ENCODE measurements at places on chromosomes 11 and 22. TPM values are rescaled to one million over a fixed set of nuclear protein-coding genes. Genes with fewer than 3 reads are reported as not detected.

The RASSF10 gene
- 0.63 TPM for total RNA-seq

The SYT8 gene
- not detected for total RNA-seq

The MGAT3 gene
- 11.6 TPM for total RNA-seq

The GLYAT gene
- total RNA-seq: 1.2 TPM

The CDC42EP1 gene
- total RNA-seq: 44.6 TPM

The RPS13 gene
- 822 TPM for total RNA-seq

- no peak for DNase-seq
These were observed 57.9 kb downstream of the C2CD3 start for GRCh38 chr11:74112877-74113276.

DNA sequence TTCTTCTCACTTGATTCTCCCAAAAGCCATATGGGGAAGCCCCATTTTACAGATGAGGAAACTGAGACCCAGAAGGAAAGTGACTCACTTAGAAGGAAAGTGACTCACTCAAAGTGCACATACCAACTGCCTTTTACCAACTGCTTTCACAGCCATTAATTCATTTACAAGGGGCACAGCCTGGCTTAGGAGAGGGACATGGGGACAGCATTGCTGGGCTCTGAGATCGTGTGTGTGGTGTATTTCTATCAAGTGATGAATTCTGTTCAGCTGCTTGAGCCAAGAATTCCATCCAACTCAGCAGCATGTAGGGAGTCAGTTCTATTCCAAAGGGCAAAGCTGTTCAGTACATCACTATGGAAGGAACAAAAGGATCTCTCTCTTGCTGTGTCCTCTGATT lies 23.5 kb upstream of the PAK1 start:
- no peak for DNase-seq

DNA sequence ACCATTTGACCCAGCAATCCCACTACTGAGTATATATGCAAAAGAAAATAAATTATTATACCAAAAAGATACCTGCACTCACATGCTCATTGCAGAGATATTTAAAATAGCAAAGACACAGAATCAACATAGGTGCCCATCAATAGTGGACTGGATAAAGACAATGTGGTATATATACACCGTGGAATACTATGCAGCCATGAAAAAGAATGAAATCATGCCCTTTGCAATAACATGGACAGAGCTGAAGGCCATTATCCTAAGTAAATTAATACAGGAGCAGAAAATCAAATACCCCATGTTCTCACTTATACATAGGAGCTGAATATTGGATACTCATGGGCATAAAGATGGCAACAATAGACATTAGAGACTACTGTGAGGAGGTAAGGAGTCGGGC lies 68.7 kb downstream of the DLG2 start:
- no peak for DNase-seq

DNA sequence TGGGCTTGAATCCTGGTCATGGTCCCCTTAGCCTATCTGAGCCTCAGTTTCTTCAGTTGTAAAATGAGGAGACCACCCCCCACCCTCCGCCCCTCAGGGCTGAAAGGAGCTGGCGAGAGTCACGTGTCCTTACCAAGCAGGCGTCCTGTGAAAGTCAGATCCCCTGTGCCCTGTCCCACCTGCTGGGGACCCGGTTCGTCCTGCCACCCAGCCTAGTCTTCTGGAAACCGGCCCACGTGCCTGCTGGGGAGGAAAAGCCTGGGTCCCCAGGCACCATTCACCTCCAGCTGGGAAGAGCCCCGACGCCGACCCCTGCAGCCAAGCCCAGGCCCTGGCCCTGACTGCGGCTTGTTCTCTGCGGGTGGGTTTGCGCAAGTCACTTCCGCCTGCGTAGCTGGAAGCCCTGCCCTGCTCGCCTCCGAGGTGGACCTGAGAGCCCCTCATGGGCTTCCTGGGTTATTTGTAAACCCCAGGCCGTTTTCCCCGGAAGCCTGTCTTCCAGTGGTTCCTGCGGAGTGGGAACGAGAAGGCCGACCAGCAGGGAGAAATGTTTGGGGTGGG lies 679 bp upstream of the SSH3 start:
- no peak for DNase-seq

DNA sequence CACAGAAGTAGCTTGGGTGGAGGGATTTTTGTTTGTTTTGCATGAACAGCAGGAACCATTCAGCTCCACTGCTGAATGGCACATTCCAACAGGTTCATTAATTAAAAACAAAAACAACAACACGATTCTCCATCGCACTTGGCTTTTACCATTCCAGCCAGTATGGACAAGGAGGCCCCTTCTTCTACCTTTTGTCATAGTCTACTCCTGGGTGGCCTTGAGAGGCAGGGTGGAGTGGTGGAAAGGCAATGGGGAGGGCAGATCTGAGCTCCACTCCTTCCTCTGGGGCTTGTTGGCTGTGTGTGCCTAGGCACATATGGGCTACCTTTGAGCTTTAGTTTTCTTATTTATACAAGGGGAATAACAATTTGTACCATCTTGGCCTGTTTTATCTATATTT lies 4.8 kb downstream of the TIMP3 start:
- DNase-seq: no peak

DNA sequence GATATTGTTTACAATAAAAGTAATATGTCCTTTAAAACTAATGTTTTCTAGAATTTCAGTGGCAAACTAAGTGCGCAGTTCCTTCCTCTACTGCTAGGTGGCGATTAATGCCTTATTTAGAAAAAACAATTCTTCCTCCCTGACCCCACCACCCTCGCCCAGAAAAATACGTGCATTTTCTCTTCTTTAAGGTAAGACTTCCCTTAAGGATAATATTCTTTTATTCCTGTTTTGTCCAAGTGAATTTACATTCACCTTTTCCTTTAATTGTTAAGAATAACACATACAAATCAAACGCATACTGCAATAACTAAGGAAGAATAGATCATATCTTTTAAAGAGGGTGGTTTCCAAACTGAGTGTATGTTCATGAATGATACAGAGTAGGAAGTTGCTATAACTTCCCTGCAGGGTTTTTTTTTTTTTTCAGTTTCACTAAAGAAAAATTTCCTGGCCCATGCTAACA lies 17.0 kb upstream of the PSMA1 start:
- no peak for DNase-seq

DNA sequence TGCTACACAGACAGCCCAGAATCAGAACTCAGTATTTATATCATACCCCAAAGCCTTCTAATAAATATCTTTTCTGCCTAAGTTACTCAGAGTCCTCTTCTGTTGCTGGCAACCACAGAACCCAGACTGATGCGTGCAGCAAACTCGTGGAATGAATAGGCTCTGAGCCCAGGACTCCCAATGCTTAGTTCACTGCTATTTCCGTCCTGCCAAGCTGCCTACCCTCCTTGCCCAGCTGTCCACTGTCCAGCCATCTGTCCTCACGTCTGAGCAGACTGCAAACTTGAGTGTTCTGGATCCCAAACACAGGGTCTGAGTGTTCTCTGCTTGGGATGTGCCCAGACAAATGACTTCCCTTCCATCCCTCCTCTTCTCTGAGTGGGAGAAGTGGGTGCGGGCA lies 19.4 kb downstream of the PTPN5 start:
- no peak for DNase-seq

DNA sequence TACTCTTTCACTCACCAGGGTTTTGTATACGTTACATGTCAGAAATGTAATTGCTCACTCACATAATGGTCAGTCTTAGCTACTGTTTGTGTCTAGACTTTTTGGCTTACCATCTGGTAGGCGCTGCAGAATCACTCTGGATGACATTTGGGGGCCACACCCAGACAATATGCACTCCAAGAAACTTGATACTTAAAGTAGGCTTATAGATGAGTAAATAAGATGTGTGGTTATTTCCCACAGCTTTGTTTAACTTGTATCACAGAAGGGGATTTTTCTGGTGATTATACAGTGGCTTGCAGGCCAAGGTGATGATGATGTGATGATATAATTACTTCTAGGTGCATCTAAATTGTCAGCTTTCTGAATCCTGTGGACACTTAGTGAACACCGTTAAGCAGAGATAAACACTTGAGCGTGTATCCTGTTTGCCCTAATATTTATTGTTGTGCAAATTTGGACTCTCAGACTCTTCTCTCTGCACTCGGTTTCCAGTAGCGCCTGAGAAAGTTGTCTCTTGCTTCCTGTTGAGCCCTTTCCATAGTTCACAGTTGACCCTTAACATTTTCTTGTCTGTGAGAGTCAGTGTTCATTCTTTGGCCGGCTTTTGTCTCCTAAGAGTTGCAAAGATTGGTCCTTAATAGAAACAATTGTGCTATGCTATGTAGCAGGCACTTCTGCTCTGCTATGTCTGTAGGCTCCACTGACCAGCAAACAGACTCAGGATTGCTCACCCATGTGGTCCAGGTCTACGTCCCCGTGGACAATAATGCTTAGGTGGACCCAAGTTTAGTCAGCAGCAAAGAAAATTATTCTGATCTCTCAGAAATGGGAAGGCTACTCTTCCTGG lies 89.3 kb downstream of the PRR5L start:
- DNase-seq: no peak

- DNase-seq: no peak
These were observed 534.7 kb downstream of the CNTN5 start for GRCh38 chr11:99555486-99555885.

DNA sequence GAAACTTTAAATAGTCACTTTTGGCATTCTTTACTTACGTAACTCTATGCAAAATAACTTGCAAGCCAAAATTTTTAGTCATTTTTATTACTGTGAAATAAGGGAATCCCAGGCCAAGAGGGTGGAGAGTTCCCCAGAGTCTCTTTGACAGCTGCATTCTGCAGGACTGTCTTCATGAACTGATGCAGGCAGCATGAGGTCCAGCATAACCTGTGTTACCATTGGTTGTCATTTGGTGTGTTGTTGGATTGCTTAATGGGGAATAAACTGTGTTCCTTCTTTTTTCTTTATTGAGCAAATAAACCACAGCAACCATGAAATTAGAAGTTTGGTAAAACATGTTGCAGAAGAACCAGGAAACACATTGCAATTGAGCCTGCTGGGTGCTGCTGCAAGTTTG lies 24.6 kb downstream of the MMP27 start:
- no peak for DNase-seq

DNA sequence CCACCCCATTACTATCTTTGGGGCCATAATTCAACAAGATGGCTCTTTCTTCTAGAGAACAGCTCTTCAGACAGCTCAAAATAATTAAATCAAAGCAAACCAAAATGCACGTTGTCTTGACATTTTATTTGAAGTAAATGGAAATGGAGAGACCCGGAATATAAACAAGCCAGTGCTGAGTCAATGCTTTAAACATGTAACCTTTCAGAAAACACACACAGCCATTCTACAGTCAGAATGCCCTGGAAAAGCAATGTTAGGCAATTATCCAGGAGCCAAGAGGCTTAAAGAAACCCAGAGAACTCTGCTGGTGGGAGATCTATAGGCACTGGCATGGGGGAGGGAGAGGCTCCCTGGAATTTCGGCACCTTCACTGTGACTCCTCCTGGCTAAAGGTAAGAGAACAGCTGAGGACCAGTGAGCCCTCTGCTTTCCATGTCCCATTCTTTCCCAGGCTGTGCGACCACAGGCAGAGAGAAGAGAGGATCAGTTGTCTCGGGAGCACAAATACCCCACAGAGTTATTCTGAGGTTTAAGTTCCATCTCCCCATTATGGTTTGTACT lies 254.0 kb upstream of the CCDC90B start:
- no peak for DNase-seq

DNA sequence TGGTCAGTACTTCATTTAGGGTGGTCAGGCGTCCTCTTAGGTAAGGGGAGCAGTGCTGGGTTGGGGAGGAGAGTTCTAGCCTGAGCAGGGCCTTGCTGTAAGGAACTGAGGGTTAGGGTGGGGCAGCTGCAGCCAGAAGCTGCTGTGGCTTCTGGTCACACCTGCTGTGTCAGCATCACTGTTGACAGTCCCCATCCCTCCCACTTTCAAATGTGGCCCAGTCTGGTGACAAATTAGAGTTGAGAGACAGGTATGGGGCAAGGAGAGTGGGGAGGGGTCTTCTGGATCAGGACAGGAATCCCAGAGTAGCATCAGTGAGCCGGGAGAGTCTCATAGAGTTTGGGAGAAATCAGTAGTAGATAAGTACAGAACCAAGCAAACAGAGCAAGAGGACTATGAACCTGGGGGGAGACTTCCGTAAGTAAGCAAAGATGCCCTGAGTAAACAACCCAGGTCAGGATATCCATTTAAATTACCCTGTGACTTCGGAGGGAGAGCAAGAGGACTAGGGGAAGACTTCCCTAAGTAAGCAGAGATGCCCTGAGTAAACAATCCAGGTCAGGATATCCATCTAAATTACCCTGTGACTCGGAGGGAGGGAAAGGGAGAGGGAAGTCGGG lies 53.7 kb downstream of the PPP6R2 start:
- DNase-seq: no peak

- DNase-seq: no peak
These were observed 10.0 kb upstream of the MTMR3 start for GRCh38 chr22:29872989-29873388.

- DNase-seq: peak; percentile 78
These were observed at the start of gene SCARF2 for GRCh38 chr22:20437613-20438426. Gene SCARF2 (minus strand): TSS chr22:20437825. CDS start chr22:20437754, 71 bp downstream.

- no peak for DNase-seq
These were observed 112.7 kb downstream of the ZBTB16 start for GRCh38 chr11:114172055-114172861.

DNA sequence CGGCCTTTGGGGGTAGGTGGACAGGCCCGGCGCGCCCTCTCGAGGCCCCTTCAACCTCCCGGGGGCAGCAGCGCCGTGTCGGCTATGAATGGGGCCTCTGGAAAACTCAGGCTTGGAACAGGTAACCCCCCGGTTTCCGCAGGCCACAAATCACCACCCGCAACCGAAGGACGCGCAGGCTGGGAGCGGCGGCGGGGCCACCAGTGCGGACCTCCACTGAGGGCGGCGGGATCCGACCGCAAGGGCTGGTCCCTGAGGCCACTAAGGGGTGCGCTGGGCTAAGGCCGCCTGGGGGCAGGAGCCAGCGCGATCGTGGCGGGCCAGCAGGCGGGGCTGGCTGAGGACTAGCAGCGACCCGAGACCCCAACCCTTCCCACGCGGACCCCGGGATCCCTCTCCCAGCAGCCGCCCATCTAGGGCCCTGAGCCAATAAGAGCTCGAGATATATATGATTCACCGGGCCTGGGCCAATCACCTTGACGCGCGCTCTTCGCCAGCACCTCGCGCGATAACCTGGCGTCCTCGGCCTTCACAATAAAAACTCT lies 609 bp upstream of the ATF4 start:
- peak; percentile 99 for DNase-seq

DNA sequence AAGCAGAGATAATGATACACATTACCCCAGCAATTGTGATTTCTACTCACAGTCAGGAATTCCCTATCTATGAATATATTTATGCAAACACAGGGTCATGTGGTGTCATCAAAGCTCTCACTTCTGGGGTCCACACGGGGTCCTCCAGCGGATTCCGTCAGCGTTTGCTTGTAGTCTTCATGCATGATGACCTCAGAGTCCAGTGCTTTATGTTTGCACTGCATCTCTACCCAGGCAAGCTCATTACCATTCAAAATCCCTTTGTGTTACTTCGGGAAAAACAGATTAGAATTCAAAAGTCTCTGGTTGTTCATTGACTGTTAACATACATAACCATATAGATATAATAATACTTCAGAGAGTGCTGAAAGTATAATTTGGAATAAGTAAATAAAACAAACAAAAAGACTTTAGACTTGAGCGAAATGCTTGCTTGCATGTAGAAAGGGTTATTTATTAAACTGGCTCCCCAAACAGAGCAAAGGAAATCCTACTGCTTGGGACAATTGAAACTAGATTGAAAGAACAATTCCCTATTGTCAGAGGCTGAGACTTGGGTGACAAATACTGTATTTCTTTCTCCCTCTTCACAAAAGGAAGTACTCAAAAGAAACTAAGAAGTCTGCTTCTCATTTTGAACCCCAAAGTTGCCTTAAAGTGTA lies 423.1 kb downstream of the ETS1 start:
- no peak for DNase-seq

GRCh38 chr11:61370349-61371005 lies 8.3 kb downstream of the TMEM138 start:
- DNase-seq: no peak

GRCh38 chr11:1338201-1339065 lies 29.0 kb upstream of the TOLLIP start:
- no peak for DNase-seq
